ENCODE measurements at places on chromosomes 3 and 15.

GRCh38 chr3:167559924-167560323 is 86.1 kb upstream of the SERPINI2 start:
- DNase-seq = no peak

DNA sequence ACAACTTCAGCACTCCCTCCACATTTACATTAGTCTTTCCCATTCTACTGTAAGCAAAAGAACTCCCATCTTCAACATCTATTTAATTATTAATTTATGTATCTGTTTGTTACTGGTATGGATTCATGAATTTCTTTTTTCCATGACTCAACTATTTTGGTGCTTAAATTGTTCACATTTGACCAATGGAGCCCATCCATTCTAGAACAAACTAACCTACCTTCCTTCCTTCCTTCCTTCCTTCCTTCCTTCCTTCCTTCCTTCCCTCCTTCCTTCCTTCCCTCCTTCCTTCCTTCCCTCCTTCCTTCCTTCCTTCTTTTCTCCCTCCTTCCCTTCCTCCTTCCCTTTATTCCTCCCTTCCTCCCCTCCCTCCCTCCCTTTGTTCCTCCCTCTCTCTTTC is 16.8 kb upstream of the MBNL1 start:
- no peak for DNase-seq

GRCh38 chr3:171374260-171374659 is 85.9 kb downstream of the TNIK start:
- DNase-seq = no peak

- peak; percentile 59 for DNase-seq
Measured at GRCh38 chr3:11323813-11324212, 51.6 kb downstream of the ATG7 start.

DNA sequence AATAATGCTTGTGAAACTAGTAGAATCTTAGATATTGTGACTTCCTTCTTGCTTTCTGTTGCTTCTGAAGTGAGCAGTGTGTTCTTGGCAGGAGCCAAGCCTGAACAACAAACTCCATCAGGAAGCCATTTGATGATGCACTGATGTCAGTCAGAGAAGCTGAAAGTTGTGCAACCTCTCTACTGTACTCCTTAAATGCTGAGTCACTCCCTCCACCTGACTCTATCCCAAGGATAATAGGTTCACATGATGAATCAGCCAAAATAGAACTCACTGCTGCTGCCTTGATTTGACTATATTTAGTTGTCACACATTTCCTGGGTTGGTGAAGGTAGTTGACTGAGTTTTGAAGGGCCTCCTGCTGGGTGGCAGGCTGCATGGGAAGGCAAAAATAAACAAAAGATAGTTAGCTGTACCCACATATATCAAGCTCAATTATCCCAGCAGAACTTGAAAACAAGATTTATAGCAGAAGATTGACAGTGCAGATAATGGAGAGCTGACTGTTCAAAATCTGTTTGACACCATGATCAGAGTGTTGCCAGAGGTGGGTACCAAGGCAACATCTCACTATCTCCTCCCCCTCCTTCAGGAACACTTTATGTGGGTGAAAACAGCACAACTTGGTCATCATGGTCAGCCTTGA is 328.4 kb upstream of the DPH6 start:
- DNase-seq = peak; percentile 61

DNA sequence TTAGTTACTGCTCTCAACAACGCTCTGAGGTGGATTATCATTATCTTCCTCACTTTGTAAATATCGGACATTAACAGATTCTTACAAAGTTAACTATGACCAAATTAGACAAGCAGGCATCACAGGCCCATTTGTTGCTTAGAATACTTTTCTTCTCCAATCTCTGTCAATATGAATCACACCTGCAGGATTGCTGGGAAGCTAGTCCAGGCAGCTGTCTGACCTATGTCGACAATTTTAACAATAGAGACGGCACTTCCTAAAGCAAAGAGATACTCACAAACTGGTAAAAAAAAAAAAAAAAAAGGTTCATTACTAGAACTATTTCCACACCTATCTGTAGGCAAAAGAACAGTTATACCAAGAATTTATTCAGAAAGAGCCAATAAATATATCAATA is 85.3 kb downstream of the DPH6 start:
- DNase-seq = no peak

- no peak for DNase-seq
Measured at GRCh38 chr15:50484781-50485180, 60.6 kb downstream of the USP8 start.

DNA sequence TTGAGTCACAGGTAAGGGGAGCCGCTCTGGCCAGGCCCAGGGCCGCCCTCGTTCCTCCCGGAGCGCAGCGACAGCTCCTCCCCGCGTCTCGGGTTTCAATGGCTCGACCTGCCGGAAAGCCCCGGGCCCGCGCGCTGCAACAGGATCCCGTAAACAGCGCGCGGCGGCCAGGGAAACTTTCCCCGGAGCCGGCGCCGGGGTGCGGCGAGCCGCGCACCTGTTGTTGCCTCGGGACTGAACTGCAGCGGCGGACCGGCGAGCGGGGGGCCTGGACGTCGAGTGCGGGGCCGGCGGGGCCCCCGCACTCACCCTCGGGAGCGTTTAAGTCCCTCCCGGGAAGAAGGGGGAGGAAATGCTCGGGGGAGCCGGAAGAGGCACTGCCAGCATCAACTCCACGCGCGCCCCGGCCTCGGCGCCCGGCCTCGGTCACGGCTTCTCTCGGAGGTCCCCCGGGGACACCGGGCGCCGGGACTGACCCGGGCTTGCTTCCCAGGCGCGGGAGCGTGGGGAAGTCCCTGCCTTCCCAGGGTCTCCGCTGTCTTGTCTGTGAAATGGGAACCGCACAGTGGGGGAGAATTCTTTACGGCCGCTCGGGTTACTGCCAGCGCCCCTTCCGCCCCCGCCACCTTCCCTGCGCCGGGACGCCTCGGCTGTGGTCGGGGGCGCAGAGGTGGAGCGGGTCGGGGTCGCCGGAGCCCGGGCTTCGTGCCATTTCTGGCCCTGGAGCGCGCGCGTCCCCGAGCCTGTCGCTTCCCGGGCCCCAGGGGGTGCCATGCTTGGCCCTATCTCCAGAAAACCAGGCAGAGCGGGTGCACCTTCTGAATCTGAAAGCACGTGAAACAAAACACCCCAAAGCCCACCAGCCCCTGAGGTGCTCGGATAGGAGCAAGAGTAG is 7.5 kb upstream of the PGPEP1L start:
- DNase-seq = peak; percentile 90

- DNase-seq = no peak
Measured at GRCh38 chr3:59751606-59752005, 701.8 kb upstream of the CFAP20DC start.

DNA sequence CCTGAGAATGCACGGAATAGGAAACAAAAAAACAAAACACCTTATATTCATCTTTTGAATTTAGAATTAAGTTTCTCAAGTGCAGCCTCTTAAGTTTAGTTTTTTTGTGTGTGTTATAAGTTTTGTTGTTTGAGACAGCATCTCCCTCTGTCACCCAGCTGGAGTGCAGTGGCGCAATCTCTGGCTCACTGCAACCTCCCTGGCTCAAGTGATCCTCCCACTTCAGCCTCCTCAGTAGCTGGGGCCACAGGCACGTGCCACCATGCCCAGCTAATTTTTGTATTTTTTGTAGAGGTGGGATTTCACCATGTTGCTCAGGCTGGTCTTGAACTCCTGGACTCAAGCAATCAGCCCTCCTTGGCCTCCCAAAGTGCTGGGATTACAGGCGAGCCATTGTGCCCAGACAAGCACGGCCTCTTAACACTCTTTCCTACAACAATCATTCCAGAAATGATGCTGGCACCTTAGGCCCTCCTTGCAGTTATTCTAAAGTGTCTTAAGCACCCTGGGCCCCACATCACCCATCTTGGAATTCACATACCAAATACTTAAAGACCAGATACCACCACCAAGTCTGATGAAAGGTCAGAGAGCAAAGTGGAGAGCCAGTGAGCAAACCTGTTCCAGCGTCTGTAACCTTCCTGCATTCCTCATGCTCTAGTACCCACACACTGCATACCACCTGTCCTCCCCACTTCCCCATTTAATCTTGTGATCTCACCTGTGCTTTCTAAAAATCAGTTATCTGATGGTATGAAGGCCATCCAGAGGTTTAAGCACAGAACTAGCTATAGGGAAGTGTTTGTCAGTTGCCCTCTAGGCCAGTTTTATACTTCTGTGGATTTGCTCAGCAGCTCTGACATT is 6.9 kb upstream of the SPG11 start:
- no peak for DNase-seq

GRCh38 chr3:14324224-14324944 is 78.0 kb upstream of the SLC6A6 start:
- peak; percentile 60 for DNase-seq

DNA sequence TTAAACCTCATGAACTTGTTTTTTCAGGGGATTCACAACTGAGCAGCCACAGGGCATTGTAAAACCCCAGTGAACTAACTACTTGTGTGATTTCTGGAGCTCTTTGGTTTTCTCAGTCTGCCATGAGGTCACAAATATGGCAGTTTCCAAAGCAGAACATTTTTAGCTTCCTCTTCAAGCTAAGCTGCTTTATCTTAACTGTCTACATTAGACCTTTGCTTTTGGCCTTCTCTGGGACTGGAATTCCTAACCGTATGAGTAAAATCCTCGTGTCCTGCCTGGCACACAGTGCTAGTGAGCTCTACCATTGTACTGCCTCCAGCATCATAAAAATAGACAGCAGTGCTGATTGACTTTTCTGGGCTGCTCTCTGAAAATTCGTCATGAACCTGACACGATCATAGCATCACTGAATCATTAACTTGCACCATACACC is 22.1 kb downstream of the CDIN1 start:
- peak; percentile 81 for DNase-seq

DNA sequence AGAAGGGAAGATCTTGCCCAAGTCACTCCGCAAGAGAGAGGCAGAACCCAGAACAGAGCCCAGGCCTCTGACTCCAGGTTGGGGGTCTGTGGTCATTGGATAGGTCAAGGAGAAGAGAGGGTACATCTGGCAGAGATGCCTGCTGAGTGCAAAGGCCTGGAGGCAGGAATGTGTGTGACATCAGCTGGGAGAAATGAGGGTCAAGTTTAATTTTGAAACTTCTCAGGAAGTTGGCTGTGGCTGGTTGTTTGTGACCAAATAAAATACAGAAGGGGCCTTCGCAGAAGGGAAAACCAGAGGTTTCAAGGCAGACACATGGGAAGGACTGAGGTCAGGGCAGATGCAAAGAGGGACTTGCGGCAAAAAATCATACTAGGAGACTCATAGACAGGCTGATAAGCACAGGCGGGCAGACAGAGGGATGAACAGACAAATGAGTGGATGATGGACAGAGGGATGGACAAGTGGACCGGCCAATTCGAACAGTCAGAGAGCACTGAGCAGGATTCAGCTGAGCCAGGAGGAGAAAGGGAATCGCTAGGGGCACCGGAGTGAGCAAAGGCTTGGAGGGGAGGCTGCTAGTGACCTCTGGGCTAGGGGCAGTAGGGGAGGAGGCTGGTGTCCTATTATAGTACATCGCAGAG is 28.8 kb upstream of the CACNA2D2 start:
- DNase-seq = no peak

DNA sequence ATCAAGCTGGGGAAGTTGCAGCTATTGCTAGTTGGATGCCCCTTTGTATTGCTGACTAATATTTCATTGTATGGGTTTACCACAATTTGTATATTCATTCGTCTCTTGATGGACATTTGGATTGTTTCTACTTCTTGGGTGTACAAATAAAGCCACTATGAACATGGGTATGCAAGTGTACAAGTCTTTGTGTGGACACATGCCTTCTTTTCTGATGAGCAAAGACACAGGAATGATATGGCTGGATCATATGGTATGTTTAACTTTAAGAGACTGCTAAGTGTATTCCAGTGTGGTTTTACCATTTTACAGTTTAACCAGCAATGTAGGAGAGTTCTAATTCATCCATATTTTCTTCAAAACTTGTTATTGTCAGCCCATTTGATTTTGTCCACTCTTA is 32.2 kb downstream of the NECTIN3 start:
- DNase-seq = no peak

- peak; percentile 77 for DNase-seq
Measured at GRCh38 chr15:66294157-66294931, 976 bp downstream of the DIS3L start.

GRCh38 chr15:70160267-70160666 is 62.5 kb upstream of the TLE3 start:
- no peak for DNase-seq

DNA sequence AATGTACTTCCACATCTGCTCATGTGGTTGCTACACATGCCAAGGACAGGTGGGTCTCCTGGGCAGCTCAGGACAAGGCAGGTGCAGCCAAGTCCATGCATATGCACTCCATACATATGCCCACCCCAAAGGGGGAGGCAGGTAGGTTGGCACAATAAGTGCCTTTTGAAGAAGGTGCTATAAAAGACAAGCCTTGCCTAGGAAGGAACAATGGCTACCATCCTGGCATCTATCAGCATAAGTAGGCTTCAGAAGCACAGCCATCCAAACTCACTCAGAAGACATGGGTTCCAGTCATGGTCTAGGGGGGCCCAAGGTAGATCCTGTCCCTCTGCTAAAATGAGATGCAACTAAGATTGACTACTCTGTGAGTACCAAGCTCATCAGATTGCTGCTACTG is 34.6 kb downstream of the NBEAL2 start:
- DNase-seq = no peak

DNA sequence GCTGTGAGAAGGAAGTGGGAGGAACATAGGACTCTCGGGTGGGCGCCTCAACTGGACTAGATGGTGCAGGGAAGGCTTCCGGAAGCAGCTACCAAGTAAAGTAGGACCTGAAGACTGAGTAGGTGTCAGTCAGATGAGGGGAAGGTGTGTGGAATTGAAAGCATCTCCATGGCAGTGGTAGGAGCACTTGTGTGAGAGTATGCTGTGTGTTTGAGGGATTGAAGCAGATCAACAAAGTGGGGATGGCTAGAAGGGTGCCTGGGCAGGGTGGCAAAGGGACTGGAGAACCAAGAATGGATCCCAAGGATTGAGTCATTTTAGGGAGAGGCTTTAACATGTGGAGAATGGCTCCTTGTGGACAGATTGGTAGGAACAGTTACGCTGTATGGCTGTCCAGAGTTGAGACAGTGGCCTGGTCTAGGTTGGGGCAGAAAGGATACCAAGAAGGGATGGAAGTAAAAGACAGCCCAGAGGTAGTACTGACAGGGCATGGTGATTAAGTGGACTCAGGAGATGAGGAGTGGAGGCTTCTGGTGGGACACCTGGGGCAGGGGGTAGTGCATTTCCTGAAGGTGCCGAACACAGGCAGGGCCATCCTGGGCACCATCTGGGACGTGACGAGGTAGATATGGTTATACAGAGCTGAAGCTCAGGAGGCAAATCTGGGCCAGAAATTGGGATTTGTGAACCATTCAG is 1.5 kb downstream of the UQCC5 start:
- DNase-seq = no peak

GRCh38 chr3:120090422-120090821 is 3.8 kb downstream of the GSK3B start:
- DNase-seq = no peak

- DNase-seq = no peak
Measured at GRCh38 chr3:13613343-13614190, 64.6 kb downstream of the FBLN2 start.

GRCh38 chr3:120052225-120052624 is 42.0 kb downstream of the GSK3B start:
- no peak for DNase-seq
